ENCODE measurements at places on chromosomes 7 and 10.

GRCh38 chr10:128373071-128373749, 247.0 kb upstream of the MKI67 start:
- DNase-seq, result no peak

GRCh38 chr7:129343099-129343700, 91.0 kb upstream of the STRIP2 start:
- peak; percentile 72 for DNase-seq

DNA sequence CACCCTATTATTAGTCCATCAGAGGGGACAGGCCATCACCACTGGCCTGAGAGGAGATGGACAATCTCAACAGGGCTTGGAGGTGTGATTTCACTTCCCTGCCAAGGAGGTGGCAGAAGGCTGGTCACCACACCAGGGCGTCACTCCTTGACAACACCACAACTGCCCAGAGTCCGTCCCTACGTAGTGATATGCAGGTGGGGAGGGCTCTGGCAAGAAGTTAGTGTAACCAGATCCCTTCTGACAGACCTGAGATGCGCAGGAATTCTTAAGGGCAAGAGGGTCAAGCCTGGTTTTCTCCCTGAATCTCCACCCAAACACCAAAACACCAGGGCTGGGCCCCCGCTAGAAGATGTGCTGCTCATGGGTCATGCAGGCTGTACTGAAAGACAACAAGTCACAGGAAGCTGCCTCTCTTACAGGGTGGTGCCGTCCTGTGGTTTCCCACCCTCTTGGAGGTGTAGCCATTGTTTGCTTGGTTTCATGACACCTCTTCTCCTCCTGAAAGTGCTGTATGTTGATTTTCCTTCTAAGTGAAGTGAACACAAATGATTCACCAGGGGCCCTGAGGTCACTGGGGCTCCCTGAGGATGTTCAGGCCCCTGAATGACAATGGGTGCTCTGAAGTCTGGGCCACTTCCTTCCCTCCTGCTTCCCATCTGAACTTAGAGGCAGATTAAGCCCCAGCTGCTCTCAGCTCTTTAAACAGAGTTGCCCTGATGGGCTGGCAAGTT, 27.1 kb downstream of the ATXN7L1 start:
- no peak for DNase-seq

DNA sequence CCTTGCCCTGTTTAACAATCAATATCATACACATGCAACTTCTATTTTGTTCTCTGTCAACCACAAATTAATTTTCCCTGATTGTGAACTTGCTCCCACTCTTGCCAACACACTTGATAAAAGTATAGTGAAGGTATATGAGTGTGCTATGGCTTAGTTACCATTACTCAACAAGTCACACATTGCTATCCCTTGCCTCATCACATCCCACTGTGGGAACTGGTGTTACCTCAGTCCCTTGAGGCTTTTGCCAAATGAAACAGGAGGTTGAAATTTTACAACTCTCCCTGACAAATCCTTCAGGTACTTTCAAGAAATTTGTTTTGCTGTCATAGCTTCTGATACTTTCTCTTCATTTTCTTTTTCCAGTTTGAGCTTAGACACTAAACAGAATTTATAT, 472.5 kb upstream of the SEMA3D start:
- no peak for DNase-seq

DNA sequence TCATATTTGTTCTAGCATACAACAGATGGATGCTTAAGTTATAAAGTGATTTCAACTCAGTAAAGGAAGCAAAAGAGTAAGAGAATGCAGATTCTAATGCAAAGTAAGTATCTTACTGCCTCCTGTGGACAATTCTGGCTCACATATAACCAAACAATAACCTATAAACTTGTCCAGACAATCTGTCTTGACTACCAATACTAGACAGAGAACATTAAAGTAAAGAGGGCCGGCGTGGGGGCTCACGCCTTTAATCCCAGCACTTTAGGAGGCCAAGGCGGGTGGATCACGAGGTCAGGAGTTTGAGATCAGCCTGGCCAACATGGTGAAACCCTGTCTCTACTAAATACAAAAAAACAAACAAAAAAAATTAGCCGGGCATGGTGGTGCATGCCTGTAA, 329.3 kb downstream of the CACNA2D1 start:
- DNase-seq, result no peak

GRCh38 chr7:24902276-24902675, 77.7 kb downstream of the OSBPL3 start:
- peak; percentile 48 for DNase-seq

DNA sequence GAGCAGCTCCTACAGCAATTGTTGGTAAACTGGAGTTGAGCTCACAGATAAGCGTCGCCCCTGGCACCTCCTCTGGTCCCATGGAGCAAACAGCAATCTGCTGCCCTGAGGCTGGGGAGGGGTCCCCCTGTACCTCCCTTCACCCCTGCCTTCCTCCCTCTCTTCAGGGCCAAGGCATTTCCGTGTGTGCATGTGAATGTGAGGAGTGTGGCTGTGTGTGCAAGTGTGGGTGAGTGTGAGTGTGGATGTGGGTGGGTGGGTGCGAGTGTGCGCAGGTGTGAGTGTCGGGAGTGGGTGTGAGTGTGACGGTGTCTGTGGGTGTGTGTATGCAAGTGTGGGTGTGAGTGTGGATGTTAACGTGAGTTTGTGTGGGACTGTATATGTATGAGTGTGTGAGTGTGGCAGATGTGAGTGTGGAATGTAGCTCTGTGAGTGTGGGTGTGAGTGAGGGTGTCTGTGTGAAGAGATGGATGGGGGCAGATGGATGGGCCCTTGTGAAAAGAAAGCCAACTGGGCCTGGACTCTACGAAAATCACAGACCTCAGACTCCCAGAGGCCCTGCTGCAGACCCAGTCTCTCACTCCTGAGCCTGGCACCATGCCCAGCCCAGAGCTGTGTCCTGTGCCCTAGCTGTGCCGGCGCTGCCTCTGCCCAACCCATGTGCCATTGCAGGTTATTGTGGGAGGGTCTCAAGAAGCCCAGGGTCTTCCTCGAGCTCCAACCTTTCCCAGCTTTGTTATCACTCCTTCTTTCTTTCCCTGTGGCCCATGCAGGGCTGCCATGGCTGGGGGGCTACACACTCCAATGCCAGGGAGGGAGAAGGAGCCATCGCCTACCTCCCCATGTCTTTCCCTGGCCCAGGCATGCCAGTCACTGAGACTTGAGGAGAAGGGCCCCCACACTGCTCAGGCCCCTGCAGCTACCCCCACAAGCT, 73.9 kb downstream of the GRID1 start:
- DNase-seq, result no peak

- DNase-seq, result no peak
These were observed 47.9 kb downstream of the VWA2 start for GRCh38 chr10:114286921-114287320.

- peak; percentile 77 for DNase-seq
These were observed 20.5 kb downstream of the STRA8 start for GRCh38 chr7:135253851-135254771.

DNA sequence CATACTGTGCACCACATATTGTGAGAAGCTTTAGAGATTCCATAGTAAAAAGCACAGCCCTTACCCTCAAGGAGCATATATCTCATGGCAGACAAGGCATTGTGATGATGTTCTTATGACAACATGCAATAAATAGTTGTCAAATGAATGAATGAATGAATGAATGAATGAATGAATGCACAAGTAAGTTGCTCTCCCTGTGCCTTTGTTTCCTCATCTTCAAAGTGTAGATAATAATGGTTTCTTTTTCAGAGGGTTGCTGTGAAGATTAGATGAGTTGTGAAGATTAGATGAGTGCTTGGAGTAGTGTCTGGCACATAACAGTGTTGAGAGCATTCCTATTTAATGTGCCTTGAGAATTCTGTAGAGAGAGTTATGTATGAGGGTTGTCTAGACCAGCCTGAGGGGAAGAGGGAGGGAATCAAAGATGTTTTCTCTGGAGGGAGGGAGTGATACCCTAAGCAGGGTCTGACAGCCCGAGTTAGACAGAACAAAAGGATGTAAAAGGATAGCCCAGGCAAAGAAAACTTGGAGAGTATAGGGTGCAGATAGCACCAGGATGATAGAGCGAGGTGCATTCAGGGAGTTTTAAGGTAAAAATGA, 217.2 kb downstream of the RELN start:
- no peak for DNase-seq

GRCh38 chr7:38321515-38321944, 48.1 kb upstream of the TARP start:
- DNase-seq, result peak; percentile 92

DNA sequence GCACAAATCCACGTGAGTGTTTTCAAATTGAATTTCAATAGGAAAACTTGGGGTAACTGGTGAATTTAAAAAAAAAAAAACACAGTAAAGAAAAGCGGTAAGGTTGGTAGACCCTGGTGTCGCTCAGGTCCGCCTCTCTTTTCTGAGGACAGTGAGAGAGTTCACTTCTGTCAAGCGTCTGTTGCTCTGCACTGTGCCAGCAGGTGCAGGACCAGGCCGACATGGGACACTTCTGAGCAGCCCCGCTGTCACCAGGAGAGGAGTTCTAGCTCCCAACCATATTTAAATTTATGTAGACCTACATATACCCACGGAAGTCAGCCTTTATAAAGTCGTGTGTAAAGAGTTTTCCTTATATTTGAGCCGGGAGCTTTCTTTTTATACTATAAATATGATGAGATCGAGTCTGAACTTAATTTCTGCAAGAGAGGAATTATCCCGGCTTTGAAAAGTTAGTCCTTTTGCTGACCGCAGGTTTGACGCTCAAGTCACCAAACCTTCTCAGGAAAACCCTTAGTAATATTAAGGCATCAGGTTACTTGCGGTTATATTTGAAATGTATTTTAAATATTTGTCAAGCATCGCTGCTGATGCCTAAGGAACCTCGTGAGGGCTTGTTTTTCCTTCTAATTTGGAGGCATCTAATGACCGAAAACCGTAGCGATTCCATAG, 531 bp downstream of the IKZF1 start:
- DNase-seq, result no peak

DNA sequence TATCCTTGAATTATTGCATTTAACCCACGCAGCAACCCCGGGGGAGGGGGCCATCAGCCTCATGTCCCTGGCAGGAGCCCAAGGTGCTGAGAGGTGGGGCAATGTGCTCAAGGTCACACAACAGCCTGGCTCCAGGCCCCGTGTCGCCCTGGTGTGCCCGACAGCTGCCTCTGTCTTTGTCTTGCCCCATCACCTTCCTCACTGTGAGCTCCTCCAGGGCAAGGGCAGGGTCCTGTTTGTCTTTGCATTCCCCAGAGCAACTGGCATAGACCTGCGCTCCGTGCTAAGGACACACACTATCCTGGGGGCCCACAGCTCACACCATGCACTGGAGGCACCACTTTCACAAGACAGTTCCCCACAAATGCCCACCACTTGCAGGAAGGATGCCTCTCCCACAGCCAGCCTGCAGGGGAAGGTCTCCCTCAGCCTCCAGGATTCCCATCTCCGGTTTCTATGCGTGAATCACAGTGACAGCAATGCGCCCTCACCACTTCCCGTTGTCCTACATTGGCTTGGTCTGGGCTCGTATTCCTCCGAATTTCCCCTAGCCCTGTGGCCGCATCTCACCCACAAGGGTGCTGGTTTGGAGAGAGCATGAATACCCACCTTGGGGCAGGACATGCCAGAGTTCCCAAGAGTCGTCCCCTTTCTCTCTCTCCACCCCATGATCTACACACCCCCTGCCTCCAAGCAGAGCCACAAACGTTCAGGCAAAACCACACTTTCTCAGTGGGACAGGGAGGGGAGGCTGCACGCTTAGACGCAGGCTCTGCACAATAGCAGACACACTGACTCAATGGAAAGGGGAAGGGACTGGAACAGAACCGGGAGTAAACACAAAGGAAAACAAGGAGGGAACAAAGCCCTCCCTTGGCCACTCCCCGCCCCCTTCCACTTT, 10.3 kb downstream of the ITPRIP start:
- DNase-seq, result peak; percentile 76

DNA sequence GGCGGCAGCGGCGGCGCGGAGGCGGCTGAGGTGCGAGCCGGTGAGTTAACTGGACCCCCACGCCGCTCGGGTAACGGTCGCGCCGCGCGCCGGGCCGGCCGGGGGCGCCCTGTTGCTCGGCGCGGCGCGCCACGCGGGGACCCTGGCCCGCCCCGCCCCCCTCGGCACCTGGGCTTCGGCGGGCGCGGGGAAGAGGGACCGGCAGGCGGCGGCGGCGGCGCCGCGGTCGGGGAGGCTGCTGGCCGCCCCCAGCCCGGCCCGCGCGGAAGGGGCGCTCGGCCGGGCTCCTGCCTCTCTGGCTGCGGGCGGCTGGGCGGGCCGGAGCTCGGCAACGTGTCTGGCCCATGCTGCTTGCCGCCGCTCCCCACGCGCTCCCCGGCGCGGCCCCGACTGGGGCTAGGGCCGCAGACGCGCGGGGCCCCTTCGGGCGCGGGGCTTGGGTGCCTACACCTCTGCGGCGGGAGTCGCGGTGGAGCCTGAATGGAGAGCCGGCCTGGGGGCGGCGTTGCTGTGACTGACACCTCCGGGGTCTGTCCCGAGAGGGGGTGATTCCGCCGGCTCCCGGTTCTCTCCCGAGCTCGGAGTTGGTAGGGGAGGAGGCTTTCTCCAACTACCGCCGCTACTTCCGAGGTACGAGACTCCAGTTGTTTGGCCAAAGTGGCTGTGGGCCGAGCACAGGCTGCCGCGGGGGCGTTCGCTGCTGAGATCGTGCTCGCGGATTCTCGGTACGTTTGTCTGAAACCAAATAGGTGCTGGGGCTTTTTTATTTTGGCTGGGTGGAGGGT, 494 bp downstream of the PALS2 start:
- peak; percentile 48 for DNase-seq

DNA sequence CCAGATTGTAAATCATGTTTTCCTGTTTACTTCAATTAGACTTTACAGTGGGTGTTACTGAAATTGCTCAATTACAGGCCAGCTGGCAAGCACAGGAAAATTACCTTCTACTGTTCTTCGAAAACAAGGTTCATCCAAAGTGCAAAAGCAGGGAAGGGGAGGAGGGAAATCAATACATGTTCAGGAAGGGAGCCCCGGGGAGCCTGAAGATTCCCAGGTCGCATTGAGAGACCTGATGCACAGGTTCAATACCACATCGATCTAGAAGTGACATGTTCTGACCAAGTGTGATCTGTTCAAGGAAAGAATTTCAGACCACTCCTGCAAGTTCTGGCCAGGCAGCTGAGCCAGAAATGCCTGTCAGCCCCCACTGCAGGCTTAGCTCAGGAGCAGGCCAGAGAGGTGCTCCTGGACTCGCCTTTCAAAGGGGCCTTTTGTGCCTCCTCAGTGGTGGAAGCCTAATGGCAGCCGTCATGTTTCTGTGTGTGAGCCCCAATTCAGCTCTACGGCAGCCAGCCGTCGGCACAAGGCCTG, 35.9 kb downstream of the FAM53B start:
- DNase-seq, result no peak

DNA sequence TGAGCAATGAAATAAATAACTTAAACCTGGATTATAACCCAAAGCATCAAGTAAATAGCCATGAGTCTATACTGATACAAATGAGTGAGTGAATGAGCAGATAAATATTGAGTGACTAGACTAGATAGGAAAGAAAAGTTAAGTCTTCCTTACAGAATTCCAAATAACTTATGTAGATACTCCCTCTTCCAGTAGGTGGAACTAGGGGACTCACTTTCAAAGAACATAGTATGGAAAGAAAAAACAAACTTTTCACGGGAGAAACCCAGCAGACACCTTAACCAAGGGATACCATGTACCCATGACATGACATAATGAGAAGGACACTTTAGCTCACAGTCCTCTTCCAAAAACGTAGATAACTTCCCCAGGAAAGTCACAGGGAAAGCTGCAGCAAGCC, 32.2 kb downstream of the CSGALNACT2 start:
- DNase-seq, result peak; percentile 31

GRCh38 chr10:65798133-65798532, 1127.7 kb upstream of the LRRTM3 start:
- no peak for DNase-seq

Data from fibroblast of the aortic adventitia (primary cell).